ENCODE measurements at places on chromosomes 1 and 21.

DNA sequence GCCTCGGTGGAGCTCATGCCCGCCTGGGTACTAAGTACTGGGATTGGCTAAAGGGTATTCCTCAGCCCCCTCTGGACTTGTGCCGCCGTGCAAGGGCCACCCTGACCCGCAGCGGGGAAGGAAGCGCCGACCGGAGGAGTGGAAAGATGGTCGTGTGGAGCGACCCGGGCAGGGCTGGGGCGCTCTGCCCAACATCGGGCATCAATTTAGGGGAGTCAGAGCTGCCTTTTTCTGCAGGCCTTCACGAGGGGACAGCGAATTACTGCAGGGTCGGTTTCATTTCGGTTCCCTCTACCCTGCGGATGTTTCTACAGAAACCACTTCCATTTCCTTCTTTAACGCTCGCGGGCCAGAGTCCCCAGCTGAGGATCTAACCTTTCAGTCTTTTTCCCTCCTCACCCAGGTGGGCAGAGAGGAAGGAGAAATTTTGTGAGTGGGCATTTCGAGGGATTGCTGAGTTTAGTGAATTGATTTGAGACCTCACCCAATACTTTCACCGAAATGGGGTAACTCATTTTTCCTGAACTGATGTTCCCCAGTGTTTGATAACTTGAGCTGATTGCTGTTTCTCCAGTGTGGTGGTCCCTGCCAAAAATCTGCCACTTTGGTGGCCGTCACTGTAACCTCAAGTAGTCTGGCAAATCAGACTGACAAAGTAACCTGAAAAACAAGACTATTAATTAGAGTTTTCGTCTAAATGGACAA, 1.1 kb downstream of the TOR1AIP1 start:
- no peak for DNase-seq

DNA sequence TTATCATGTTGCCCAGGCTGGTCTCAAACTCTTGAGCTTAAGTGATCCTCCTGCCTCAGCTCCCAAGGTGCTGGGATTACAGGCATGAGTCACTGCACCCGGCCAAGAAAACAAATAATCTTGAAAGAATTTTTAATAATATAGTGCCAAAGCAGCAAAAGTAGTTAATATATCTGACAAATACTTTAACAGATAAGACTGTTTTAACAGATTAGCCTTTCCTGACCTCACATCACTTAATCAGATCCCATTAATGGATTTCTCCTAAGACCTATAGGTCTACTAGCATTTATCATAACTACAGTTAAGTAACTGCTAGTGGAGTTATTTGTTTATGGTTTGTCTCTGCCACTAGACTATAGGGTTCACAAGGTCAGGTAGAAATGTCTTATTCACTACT, 61.1 kb upstream of the HP1BP3 start:
- no peak for DNase-seq

DNA sequence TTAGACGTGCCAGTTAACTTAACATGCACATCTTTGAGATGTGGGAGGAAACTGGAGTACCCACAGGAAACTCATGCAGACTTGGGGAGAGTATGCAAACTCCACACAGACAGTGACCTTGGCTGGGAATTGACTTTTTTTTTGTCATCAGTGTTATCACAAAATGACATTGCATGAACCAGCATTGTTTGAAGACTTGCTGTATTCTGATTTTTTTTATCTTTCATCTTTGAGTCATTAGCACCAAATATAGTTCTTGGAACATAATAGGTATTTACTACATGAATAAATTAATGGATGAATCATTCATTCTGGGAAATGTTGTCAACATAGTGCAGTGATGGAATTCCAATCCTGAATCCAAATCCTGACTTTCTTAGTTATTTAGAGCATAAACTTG, 77.0 kb downstream of the ATF6 start:
- DNase-seq: no peak

DNA sequence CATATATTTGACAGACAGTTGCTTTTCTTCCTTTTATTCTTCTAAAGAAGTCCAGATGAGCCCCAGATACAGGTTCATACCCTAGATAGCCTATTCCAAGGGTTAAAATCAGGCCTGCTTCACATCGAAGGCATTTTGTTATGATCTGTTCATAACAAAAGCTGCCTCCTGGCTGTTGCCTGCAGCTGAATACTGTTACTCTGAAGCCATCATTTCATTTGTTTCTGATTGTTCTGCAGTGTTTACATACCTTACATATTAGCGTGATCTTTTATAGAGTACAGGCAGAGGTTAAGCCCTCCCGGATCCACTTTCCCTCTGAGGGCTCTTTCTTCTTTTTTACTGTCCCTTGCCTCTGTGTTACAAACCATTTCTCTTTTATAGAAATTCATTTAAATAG, 219.0 kb upstream of the HOOK1 start:
- no peak for DNase-seq
